Umbilical cord (tissue), 2 donors: ENCODE measurements at places on chromosomes 12 and 14.

DNA sequence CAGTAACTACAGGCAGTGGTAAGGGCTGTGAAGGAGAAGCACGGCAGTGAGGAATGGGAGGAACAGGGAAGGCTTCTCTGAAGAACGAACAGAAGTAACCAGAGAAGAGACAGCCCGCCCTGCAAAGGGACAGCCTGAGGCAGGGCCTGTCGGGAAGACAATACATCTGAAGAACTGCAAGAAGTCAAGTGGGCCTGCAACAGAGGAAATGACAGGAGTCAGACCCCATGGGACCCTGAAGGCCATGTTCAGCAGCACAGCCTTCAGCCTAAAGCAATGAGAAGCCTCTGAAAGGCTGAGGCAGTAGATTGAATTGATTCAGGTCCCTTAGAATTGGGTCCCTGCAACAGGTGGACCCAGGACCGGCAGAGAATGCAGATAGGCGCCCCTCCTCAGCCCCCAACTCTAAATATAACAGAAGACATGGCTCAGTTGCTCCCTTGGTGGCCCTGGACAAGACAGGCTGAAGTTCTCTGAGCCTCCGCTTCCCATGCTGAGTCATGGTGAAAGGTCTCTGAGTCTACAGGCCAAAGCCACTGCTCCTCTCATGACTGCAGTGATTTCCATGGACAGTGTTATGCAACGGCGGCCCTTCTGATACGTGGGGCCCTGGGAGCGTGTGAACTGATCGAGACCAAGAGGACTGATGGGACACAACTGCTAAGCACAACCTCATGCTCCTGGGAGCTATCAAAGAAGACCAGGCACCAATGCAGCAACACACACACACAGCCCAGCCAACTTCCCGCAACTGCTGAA, 10.8 kb upstream of the ACTR6 start:
- no peak for DNase-seq

GRCh38 chr14:21014761-21015190, 10.1 kb downstream of the NDRG2 start:
- DNase-seq = peak; percentile 89

- no peak for DNase-seq
Measured at GRCh38 chr12:116172224-116172849, 105.2 kb downstream of the MED13L start.

GRCh38 chr14:95611293-95611880, 74.8 kb upstream of the TCL1B start:
- DNase-seq = no peak

- DNase-seq = peak; percentile 80
Measured at GRCh38 chr12:1205512-1206060, 214.6 kb downstream of the ERC1 start.

DNA sequence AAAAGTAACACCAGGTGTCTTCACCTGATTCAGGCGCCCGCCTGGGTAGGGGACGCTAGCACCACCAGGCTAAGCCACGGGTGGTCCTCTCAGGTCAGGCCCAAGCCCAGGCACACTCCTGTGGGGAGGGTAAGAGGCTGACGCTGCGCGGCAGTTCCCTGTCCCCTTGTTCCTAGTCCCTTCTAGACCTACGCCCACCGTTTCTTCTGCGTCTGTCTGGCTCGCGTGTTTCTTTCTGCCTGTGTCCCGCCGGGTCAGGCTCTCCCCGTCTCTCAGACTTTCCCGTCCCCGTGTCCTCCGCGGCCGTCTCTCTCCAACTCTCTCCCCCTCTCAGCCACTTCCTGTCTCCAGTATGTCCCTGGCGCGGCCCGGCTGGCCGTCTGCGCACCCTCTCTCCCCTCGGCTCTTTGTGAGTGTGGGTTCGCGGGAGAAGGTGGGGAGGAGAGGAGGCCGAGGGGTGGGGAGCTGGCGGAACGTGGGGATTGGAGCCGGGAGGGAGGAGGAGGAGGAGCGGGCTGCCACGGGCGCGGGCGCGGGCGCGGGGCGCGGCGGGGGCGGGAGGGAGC, 3.1 kb upstream of the TNS2 start:
- peak; percentile 90 for DNase-seq

DNA sequence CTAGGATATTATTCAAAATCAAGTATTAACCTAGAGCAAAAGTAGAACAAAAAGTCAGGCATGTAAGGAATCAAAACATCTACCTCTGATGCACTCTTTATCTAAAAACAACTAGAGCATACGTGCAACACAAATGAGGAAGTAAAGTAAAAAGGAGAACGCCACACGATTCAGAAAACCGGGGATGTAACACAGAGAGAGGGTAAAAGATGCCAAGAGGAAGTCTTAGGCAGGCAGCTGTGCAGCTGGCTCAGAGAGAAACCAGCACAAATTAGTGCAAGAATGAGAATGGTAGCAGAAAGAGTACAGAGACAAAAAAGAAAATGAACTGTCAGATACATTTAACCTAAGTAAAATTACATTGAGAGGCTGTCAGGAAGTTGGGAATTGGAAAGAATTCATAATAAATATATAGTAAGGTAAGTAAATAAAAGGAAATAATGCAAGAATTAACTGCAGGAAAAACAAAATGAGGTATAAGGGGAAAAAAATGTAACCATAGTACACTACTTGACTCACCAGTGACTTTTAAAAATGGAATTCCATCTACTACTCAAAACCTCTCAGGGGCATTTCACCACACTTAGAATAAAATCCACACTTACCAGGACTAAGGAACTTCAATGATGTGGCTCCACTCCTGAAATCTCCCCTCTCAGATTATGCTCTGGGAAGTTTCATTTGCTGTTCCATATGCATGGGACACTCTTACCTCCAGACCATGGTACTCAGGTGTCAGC, 17.1 kb downstream of the BCAT1 start:
- peak; percentile 46 for DNase-seq

DNA sequence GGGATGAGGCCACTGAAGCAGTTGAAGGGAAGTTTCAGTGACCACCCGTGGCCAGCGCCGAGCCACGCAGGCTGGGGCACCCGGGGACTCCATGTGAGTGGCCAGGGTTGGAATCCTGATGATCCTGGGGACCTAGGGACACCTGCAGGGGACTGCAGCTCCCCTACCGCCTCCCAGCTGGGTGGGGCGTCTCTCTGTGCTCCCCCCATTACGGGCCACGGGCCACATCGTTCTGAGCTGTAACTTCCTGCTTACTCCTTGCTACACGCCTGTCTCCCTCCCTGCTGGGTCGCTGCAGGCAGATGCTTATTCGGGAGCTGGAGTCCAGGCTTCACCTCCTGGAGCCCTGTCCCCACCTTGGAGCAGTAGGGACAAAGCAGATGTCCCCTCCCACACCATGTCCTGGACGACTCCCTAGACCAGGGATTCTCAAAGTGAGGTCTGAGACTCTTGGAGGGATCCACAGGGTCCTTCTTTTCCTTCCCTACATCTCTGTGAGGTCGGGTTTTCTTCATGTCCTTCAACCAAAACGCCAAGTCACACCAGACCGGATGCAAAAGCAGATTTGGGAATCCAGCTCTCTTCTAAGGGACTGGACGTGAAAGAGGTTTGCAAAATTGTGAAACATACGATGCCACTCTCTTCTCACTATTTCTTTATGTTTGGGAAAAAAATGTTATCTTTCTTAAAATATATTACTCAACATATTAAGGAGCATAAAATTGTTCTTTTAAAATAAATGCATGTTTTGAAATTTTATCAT, 85.9 kb upstream of the NCOR2 start:
- DNase-seq = no peak

- no peak for DNase-seq
Measured at GRCh38 chr12:12491606-12492005, 71.1 kb downstream of the DUSP16 start.

GRCh38 chr12:96210376-96211055, 16.3 kb downstream of the ELK3 start:
- no peak for DNase-seq

GRCh38 chr12:89597770-89598169, 71.9 kb upstream of the POC1B start:
- no peak for DNase-seq

- no peak for DNase-seq
Measured at GRCh38 chr12:115926037-115926670, 351.3 kb downstream of the MED13L start.

- DNase-seq = no peak
Measured at GRCh38 chr12:78880078-78880477, 15.5 kb downstream of the SYT1 start.

DNA sequence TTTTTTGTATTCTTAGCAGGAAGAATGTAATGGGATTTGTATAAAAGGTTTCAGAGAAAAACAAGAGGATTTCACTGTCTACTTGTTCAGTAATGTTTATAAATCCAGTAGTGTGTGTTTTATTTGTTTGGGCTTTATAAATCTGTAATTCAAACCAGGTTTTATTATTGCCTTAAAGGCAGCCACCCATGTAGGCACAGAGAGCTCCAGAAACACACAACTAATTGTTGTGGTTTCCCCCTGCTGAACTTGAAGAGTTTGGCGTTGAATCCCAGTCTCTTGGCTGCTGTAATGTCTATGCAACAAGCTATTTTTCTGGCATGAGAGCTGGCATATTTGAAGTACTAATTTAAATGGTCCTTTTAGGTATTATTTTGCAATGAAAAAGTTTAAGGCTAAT, 63.4 kb upstream of the SLCO1C1 start:
- DNase-seq = no peak

- DNase-seq = peak; percentile 84
Measured at GRCh38 chr12:90514325-90514724, 440.7 kb downstream of the CCER1 start.

DNA sequence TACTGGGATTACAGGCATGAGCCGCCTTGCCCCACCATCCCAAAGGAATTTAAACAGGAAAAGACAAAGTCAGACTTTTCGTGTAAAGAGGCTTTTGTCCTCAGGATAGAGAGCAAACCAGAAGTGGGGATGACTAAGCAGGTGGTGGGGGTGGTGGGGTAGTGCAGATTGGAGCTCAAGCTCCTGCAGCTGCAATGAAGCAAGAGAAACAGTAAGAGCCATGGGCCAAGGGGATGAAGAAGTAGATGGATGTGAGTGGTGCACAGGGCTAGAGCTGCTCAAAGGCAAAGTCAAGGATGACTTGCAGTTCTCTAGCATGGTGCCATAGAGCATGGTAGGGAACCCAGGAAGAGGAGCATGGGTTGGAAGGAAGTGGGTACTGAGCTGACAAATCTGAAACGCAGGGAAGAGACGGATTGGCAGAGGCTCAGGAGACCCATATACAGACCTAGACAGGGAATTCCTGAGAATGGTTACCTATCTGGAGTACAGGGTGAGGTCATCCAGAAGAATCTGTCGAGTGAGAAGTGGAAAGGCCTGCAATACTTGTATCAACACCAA, 11.4 kb upstream of the RNF34 start:
- DNase-seq = no peak

GRCh38 chr12:116280595-116281290, 3.2 kb upstream of the MED13L start:
- no peak for DNase-seq

DNA sequence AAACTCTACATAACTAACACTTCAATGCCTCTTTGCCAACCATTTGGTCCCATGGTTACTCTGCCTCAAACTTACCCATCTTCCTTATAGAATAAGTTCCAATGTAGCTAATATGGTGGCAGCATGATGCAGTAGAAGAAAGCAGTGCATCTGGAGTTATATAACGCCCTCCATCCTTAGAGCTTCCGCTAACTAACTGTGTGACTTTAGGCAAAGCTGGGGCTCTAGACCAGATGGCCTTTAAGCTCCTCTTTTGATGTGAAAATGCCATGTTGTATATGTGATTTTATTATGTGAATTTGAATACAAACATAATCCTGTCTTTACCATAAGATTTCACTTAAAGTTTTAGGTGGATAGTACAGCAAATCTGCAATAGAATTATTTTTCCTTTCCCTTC, 6.1 kb downstream of the ABCD2 start:
- peak; percentile 25 for DNase-seq

- peak; percentile 23 for DNase-seq
Measured at GRCh38 chr12:118292836-118293235, 79.9 kb downstream of the TAOK3 start.

GRCh38 chr14:75448209-75448608, 20.4 kb downstream of the JDP2 start:
- no peak for DNase-seq

DNA sequence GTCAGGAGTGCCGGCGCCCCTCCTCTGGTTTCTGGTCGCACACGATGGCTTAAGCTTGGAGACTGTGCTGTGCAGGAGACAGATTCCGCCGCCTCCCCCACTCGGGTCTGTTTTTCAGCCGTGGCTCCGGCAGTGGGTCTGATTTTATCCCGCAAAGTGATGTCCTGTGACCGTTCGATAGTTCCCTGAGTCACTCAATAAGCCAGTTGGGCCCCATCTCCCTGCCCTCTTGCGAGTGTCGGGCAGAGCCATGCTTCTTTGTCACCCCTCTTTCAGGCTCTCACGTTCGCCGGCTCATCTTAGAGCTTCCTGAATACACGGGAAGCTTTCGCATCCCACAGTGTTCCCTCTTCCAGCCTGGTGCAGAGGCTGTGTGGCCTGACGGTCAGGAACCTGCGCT, 127.8 kb upstream of the RFLNA start:
- DNase-seq = no peak

DNA sequence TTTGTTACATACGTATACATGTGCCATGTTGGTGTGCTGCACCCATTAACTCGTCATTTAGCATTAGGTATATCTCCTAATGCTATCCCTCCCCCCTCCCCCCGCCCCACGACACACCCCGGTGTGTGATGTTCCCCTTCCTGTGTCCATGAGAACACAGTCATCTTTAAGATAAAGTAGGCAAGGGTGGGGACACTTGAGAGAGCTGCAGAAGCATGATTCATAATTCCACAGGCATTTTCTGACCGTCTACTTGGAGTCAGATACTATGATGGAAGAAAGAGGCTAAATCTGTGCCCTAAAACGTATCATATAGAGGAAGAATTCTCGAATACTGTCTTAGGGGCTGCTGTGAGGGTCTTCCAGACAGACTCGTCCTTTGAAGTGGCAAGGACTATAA, 145.9 kb upstream of the VASH1 start:
- DNase-seq = no peak

DNA sequence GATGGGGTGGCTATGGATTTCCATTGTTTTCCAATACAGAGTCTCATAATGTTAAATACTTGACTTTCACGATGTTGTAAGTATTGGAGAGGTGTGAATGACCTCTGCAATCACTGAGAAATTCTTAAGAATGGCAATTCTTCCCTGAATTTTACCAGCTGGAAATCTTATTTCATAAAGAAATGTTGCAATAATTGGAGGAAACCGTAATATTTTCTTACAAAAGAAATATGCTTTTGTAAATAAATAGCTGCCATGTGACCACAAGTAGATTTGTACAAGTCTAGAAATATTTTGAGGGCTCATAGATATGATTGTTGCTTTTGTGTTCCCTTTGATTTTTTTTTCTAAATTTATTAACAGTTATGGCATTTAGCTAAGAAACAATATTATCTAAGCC, 308.7 kb upstream of the ATP2B1 start:
- DNase-seq = no peak

GRCh38 chr12:115088328-115088994, 404.5 kb upstream of the TBX3 start:
- no peak for DNase-seq

DNA sequence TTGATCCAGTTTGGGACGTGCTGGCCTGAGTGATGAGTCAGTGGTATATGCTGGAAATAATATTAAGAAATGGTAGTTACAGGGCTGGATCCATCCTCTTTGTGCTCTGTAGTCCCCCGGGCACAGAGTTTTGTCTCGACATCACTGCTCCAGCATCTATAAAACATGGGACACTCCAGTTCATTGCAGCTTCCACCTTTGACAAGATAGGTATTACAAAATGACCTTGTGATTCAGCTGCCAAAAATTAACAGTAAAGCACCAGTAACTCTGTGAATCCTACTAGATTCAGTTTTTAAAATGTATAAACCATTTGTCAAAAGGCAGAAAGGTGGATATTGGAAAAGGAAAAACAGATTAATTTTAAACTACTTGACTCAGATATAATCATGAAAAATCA, 14.6 kb upstream of the GNG2 start:
- DNase-seq = no peak

- DNase-seq = no peak
Measured at GRCh38 chr12:23290627-23291330, 658.7 kb downstream of the SOX5 start.
